ENCODE measurements at places on chromosomes 2 and 18. TPM values are rescaled to one million over a fixed set of nuclear protein-coding genes. Genes with fewer than 3 reads are reported as not detected.

Gene INHA
- total RNA-seq, result not detected

Gene ERBB4
- total RNA-seq, result 0.14 TPM

Gene AQP4
- not detected for total RNA-seq

Gene FAM237A
- not detected for total RNA-seq

Gene ADAM23
- total RNA-seq, result 0.85 TPM

Gene OTOS
- not detected for total RNA-seq
